ENCODE measurements at places on chromosomes 5 and 9. TPM values are rescaled to one million over a fixed set of nuclear protein-coding genes. Genes with fewer than 3 reads are reported as not detected.

Gene RNF180
- 0.31 TPM for total RNA-seq

Gene ARL14EPL
- 0.07 TPM for total RNA-seq

Gene ZNF462
- total RNA-seq, result 4.3 TPM

Gene TNFSF15
- 0.41 TPM for total RNA-seq
